Hair follicular keratinocyte (primary cell): ENCODE measurements at places on chromosomes 16 and 17. TPM values are rescaled to one million over a fixed set of nuclear protein-coding genes. Genes with fewer than 3 reads are reported as not detected.

PHKB gene
- 31.4 and 34.0 TPM in 2 replicates for total RNA-seq

CDH3 gene
- 506 and 881 TPM in 2 replicates for total RNA-seq

SDR42E2 gene
- not detected in 2 replicates for total RNA-seq

ITGAD gene
- not detected in 2 replicates for total RNA-seq

MYH11 gene
- total RNA-seq, result not detected in 2 replicates

TBC1D3 gene
- total RNA-seq, result not detected in 2 replicates

ATP6V0D1 gene
- total RNA-seq, result 87.6 and 98.5 TPM in 2 replicates

KRT20 gene
- total RNA-seq, result not detected in 2 replicates

DCXR gene
- 118 and 135 TPM in 2 replicates for total RNA-seq

CCL13 gene
- total RNA-seq, result not detected in 2 replicates

NOXO1 gene
- total RNA-seq, result 1.2 and 2.1 TPM in 2 replicates

CA5A gene
- not detected in 2 replicates for total RNA-seq

TMEM88 gene
- total RNA-seq, result 0.23 TPM in 1 of 2 replicates, not detected in the other

KREMEN2 gene
- total RNA-seq, result 11.7 and 22.4 TPM in 2 replicates

RHBDL3 gene
- not detected in 2 replicates for total RNA-seq

CDH13 gene
- total RNA-seq, result 45.0 and 139 TPM in 2 replicates

CLEC19A gene
- total RNA-seq, result not detected in 2 replicates

TBC1D3E gene
- total RNA-seq, result not detected in 2 replicates

TRAP1 gene
- 87.7 and 170 TPM in 2 replicates for total RNA-seq

CCL15 gene
- total RNA-seq, result not detected in 2 replicates

KIF19 gene
- total RNA-seq, result not detected in 2 replicates

CACNA1H gene
- total RNA-seq, result under 0.01 TPM in 1 of 2 replicates, not detected in the other

OTOP3 gene
- total RNA-seq, result 0.08 and 0.27 TPM in 2 replicates
